ENCODE measurements at places on chromosomes 2 and 18. TPM values are rescaled to one million over a fixed set of nuclear protein-coding genes. Genes with fewer than 3 reads are reported as not detected.

- no peak for DNase-seq
- H3K4me3 ChIP-seq, result no peak overlapping the region
- no peak overlapping the region for H3K27ac ChIP-seq
- no peaks in the 10 kb centered on the region for H3K27me3 ChIP-seq
- H3K4me1 ChIP-seq, result no peaks in the 10 kb centered on the region
Measured at GRCh38 chr2:106139238-106139935, 54.7 kb downstream of the UXS1 start.

GRCh38 chr2:71462641-71463341 is 9.4 kb downstream of the DYSF start:
- H3K36me3 ChIP-seq, result no peaks in the 10 kb centered on the region
- peaks cover 41% of the 10 kb centered on the region for H3K27me3 ChIP-seq
- H3K4me1 ChIP-seq, result no peaks in the 10 kb centered on the region
- no peak overlapping the region for H3K27ac ChIP-seq
- DNase-seq, result no peak

DNA sequence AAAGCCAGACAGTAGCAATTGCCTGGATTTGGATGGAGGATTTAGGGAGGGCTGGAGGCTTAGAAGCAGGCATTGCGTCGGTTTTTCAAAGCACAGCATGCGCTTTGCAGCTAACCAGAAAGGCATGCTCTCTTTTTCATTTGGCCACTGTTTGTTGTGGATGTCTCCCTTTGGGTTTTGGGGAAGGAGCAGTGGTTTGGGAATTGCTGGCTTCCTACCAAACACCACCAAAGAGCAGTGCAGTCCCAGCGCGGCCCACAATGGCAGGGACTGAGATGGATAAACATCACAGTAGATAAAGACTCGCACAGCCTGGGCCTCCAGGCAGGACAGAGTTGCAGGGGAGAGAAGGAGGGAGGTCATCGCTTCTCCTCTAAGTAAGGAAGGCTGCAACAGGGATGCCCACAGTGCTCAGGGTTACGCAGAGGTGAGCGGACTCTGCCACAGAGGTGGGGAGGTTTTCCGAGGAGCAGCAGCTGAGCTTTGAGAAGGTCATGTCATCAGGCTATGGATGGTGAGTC is 148.5 kb downstream of the MYT1L start:
- no peaks in the 10 kb centered on the region for H3K4me1 ChIP-seq
- no peaks in the 10 kb centered on the region for H3K36me3 ChIP-seq
- no peak overlapping the region for H3K4me3 ChIP-seq
- H3K27ac ChIP-seq, result no peak overlapping the region

DNA sequence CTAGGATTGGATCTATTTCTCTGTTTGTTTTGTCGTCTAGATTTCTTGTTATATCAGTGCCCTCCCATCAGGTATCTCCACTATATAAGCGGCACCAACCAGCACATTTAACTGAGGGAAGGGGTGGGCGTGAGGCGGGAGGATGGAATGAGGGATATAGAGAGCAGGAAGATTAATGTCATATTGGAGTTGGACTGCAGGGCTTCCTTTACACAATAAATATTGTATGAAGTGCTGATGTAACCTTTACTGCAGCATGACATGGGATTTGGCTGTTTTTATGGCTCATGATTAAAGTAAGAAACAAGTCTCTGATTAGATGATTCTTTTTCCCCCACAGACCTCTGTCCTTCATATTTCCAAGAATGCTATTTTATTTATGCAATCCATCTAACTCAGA is 54.8 kb downstream of the TMEM200C start:
- no peak overlapping the region for H3K4me3 ChIP-seq
- no peaks in the 10 kb centered on the region for H3K36me3 ChIP-seq
- H3K27ac ChIP-seq, result no peak overlapping the region
- no peaks in the 10 kb centered on the region for H3K27me3 ChIP-seq
- no peak for DNase-seq
- no peaks in the 10 kb centered on the region for H3K4me1 ChIP-seq

DNA sequence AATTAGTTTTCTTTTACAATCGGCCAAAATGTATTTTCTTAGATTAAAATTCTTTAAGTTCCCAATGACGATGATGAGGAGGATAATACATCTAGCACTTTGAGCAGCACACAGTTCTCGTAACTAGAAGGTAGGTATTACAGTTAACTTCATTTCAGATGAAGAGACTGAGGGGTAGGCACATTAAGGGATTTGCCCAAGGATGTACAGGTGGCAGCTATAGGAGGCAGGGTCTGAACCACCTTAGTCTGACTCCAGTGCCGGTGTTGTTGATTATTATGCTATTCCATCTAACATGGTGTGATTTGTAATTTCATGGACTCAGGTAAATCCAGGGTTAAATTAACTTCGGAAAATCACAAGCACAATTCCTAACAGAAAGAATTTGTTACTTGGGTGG is 1.1 kb downstream of the CD28 start:
- H3K27ac ChIP-seq, result no peak overlapping the region
- H3K36me3 ChIP-seq, result no peaks in the 10 kb centered on the region
- no peak for DNase-seq
- no peak overlapping the region for H3K4me3 ChIP-seq
- no peaks in the 10 kb centered on the region for H3K27me3 ChIP-seq

Gene EMX1
- total RNA-seq, result not detected

GRCh38 chr2:20496076-20496872 is 49.4 kb downstream of the RHOB start:
- DNase-seq, result peak; percentile 95
- no peaks in the 10 kb centered on the region for H3K36me3 ChIP-seq
- H3K4me1 ChIP-seq, result peaks cover 30% of the 10 kb centered on the region
- H3K27ac ChIP-seq, result peak overlapping the region; percentile 41

DNA sequence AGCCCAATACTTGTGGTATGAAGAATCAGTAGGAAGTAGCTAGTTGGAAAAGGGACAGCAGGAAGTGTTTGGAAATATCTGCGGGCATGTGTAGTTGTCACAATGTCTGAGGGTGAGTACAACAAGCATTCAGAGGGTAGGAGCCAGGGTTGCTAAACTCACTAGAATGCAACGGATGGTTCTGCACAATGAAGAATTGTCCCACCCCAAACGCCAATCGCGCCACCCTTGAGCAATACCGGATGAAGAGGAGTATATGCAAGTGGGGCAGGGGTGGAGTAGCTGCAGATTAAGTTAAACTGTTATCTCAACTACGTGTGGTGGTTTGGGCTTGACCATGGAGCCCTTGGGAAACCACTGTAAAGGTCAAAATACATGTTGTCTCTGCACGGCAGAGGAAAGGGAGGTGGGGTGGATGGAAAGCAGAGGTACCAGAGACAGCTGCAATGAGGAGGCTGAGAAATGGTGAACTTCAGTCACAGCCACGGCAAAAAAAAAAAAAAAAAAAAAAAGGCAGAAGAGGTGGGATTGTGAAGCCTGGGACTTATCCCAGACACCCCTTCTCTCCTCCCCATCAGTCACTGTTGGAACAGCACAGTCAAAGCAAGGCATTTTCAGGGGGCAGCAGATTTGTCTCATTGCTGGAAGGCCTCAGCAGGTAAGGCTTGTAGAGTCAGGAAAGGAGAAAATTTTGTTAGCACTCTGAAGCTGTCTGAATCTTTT is 5.2 kb downstream of the CCL20 start:
- H3K27ac ChIP-seq, result peak overlapping the region; percentile 80
- peak overlapping the region; percentile 30 for H3K4me3 ChIP-seq
- H3K27me3 ChIP-seq, result no peaks in the 10 kb centered on the region
- peaks cover 30% of the 10 kb centered on the region for H3K4me1 ChIP-seq
- DNase-seq, result no peak

GRCh38 chr2:100812116-100812515 is 7.8 kb upstream of the NPAS2 start:
- no peak for DNase-seq
- H3K27me3 ChIP-seq, result no peaks in the 10 kb centered on the region
- no peak overlapping the region for H3K27ac ChIP-seq
- peaks cover 10% of the 10 kb centered on the region for H3K4me1 ChIP-seq
- H3K4me3 ChIP-seq, result no peak overlapping the region
- H3K36me3 ChIP-seq, result no peaks in the 10 kb centered on the region

Gene ID2
- total RNA-seq, result 668 TPM

DNA sequence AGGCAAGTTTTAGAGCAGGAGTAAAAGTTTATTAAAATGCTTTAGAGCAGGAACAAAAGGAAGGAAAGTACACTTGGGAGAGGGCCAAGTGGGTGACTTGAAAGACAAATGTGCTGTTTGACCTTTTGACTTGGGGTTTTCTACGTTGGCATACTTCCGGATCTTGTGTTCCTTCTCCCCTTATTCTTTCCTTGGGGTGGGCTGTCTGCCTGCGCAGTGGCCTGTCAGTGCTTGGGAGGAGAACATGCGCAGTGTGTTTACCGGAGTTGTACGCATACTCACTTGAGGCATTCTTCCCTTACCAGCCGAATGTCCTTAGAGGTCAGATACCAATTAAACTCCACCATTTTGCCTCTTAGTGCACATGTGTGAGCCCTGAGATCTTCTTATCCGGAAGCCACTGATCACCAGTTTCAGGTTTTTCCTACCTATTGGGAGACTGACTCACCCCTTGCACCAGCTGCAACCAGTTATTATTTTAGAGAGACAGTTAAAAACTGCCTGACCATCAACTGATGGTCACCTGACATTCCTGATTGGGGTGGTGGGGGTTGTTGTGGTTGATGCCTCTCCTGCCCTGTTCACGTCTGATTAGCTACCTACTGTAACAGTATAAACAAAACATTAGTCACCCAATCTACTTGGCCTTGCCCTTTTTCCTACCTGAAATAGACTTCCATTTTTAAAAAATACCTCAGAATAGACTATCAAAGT is 67.5 kb downstream of the NYAP2 start:
- no peak overlapping the region for H3K27ac ChIP-seq
- no peaks in the 10 kb centered on the region for H3K27me3 ChIP-seq
- no peak for DNase-seq

DNA sequence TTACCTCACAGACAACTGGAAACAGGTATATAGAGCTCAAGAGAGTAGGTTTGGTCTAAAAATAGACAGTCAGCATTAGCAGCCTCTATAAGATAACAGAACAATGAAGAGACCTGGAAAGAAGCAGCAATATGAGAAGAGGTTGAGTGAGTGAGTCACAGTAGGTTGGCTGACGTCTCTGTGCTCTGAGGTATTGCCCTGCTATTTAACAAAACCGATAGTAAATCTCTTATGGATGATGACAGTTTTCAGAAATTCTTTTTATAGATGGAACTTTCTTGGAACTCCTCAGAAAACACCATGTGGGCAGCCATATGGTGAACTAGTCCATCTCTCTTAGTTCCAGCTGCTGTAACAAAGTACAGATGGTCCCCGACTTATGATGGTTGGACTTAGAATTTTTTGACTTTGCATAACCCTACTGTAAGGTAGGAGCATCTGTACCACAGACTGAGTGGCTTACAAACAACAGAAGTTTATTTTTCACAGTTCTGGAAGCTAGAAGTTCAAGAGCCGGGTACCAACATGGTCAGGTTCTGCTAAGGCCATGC is 123.5 kb downstream of the MBD2 start:
- H3K4me1 ChIP-seq, result no peaks in the 10 kb centered on the region
- no peaks in the 10 kb centered on the region for H3K36me3 ChIP-seq
- no peak overlapping the region for H3K27ac ChIP-seq
- no peak overlapping the region for H3K4me3 ChIP-seq
- H3K27me3 ChIP-seq, result no peaks in the 10 kb centered on the region

DNA sequence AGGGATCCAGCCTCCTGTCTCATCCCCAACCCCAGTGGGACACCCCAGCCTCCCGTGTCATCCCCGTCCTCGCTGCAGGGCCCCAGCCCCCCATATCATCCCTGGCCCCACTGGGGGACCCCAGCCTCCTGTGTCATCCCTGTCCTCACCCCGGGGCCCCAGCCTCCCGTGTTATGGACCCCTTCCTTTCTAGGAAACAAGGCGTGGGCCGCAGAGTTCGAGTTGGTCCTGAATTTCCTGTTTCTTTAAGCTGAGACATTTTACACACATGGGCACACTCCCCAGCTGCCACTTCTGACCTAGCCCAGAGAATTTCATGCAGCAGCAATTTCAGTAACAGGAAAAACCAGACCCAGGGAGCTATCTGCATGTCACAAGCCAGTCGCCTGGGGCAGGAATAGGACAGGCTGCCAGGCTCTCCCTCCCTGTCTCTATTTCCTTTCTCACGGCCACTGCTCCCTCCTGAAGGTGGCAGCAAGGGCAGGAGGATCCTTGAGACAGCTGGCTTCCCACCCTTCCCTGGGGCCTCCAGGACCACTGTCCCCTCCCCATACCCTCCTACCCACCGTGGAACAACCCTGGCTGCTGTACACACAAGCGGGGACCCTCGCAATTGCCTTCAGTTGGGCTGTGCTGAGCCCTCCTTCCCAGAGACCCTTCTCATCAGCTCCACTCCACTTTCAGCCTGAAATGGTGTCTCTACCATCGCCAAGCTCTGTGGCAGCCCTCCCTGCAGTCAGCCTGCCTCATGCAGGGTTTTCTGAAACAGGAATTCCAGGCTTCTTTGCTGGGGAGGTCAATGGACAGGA is 141.9 kb upstream of the ID2 start:
- no peak for DNase-seq
- H3K27me3 ChIP-seq, result no peaks in the 10 kb centered on the region
- peaks cover 41% of the 10 kb centered on the region for H3K4me1 ChIP-seq
- H3K36me3 ChIP-seq, result no peaks in the 10 kb centered on the region
- no peak overlapping the region for H3K4me3 ChIP-seq

DNA sequence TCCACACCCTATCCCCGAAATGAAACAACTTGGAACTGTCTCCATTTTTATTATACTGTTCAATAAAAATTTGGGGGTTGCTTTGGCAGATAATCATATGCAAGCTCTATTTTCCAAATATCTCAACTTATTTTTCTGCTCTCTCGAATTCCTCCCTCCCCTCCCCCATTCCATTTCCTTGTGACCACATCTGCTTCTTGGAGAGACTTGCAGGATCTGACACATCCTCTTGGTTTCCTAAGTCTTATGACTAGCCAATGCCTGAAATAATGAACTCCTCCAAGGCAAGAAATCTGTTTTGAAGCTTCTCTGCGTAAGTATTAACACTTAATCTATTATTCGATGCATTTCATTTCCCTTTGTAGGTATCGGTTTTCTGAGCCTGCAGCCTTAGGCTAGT is 16.1 kb downstream of the TGIF1 start:
- peaks cover 13% of the 10 kb centered on the region for H3K36me3 ChIP-seq
- peak; percentile 92 for DNase-seq
- no peaks in the 10 kb centered on the region for H3K27me3 ChIP-seq
- H3K4me3 ChIP-seq, result peak overlapping the region; percentile 40
- peaks cover 31% of the 10 kb centered on the region for H3K4me1 ChIP-seq
- peak overlapping the region; percentile 64 for H3K27ac ChIP-seq

DNA sequence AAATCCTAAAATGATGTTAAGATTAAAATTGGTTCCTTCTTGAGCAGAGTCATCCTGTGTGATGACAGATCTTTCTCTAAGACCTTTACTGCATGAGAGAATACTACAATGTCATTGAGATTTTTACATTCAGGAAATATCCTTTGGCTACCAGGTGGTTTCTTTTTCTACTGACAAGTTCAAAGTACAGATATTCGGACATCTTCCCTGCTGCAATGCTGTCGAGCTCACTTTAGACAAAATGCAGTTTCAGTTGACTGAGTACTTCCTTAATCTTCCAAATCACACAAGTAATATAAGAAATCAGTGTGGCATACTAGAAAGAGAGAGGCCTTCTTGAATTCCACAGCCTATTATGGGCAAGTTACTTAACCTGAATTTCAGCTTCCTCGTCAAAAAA is 207.9 kb upstream of the ACVR2A start:
- no peak overlapping the region for H3K27ac ChIP-seq
- H3K27me3 ChIP-seq, result no peaks in the 10 kb centered on the region
- no peak for DNase-seq
- H3K4me3 ChIP-seq, result no peak overlapping the region
- no peaks in the 10 kb centered on the region for H3K36me3 ChIP-seq

Data from GM23248 (cell line).